Transverse colon (tissue), 4 donors: ENCODE measurements at places on chromosomes 11 and 22.

- no peak for DNase-seq
Measured at GRCh38 chr11:108034952-108035351, 26.3 kb downstream of the CUL5 start.

- DNase-seq, result peak; percentile 38
Measured at GRCh38 chr11:57116654-57117053, 65.1 kb upstream of the LRRC55 start.

- DNase-seq, result peak; percentile 41
Measured at GRCh38 chr22:18035751-18036150, 11.4 kb upstream of the MICAL3 start.

- DNase-seq, result no peak
Measured at GRCh38 chr22:45770506-45770905, 98.9 kb downstream of the ATXN10 start.

DNA sequence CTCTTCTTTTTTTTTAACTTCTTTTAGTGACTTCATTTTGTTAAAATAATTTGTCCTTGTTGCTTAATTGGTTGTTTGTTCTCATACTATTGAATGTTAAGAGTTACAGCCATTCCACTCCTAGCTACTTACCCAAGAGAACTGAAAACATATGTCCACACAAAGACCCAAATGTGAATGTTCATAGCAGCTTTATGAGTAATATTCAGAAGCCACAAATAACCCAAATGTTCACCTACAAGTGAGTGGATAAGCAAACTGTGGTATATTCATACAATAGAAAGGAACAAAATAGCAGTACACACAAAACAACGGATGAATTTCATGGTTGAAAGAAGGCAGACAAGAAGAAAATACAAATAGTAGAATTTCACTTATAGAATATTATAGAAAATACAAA, 1.4 kb upstream of the OR4D11 start:
- DNase-seq, result no peak

GRCh38 chr11:71294846-71295600, 42.6 kb upstream of the SHANK2 start:
- no peak for DNase-seq

GRCh38 chr11:66479394-66480116, 679 bp upstream of the DPP3 start:
- peak; percentile 55 for DNase-seq

GRCh38 chr11:76419896-76420295, 24.9 kb upstream of the EMSY start:
- no peak for DNase-seq

- DNase-seq, result no peak
Measured at GRCh38 chr11:133414506-133414905, 117.8 kb downstream of the OPCML start.

- no peak for DNase-seq
Measured at GRCh38 chr11:73287400-73288101, 15.4 kb downstream of the P2RY6 start.

GRCh38 chr11:65654375-65655349, 8.1 kb downstream of the RELA start:
- peak; percentile 8 for DNase-seq

DNA sequence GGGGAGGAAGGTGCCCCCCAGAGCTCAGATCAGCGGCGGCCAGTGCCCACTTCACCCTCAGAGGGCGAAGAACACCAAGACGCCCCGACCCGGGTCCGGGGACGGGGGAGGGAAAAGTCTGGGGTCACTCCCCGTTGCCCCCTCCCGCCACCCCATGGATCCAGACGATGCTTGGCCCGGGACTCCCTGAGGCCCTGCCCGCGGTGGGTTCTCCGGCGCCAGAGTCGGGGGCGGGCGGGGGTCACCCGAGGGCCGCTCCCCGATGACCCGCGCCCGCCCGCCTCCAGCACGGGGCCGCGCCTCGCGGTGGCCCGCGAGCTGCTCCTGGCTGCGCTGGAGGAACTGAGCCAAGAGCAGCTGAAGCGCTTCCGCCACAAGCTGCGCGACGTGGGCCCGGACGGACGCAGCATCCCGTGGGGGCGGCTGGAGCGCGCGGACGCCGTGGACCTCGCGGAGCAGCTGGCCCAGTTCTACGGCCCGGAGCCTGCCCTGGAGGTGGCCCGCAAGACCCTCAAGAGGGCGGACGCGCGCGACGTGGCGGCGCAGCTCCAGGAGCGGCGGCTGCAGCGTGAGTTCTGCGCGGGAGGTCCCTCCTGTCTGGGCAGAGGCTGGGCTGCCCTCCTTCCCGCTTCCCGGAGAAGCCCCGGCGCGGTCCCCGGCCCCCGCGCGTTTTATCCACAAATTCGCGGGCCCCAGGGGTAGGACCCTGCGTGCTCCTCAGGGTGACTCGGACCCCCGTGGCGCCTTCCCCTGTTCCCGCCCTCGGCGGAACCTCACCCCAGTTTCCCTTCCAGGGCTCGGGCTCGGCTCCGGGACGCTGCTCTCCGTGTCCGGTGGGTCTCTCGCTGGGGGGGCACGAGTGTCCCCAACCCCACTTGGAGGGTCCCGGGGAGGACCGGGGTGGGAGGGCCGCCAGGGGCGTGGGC, 1.1 kb downstream of the NLRP6 start:
- no peak for DNase-seq

DNA sequence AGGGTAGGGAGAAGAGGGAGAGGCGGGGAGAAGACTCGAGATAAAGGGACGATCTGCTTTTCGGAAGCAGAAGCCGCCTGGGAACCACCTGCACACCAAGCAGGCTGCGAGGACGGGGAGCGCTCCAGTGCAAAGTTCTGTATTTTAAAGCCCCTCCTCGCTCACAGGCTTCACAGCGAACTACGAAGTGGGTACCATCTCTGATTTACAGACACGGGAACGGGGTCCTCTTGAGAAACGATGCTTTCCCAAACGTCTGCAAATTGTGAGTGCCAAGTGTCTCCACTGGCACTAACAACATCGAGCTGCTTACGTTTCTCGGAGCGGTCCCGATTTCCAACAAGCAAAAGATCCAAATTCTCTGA, 700 bp upstream of the STX3 start:
- peak; percentile 46 for DNase-seq

GRCh38 chr11:105000167-105000566, 22.8 kb downstream of the CASP5 start:
- no peak for DNase-seq

- no peak for DNase-seq
Measured at GRCh38 chr11:18081551-18081950, 24.3 kb downstream of the SAAL1 start.

DNA sequence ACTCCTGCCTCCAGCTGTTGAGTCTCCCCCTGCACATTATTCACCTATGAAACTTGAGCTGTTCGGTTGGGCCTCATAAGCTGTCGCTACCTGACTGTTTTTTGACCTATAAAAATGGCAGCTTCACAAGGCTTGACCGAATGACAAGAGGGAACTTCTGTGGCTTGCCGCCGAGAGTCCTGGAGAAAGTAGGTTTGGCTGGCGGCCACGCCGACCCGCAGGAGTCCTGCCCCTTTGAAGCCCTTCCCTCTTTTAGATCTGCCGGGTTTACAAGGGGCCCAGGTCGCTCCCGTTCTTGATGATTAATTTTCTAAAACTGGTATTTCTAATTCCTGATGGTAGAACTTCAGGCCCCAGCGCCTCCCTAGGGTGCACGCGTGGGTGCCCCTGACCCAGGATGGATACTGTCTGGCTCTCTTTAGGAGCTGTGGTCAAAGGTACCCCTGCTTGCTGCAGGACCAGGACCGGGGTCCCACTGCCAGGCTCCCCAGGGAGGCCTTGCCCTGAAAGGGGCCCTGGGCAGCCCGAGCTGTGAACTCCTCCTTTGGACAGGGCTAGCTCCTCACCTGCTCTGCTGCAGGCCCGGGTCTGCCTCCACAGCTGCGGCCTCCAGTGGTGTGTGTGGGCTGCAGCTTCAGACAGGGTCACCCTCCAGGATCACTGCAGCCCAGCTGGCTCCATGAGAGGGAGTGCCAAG, 171.8 kb downstream of the CTTN start:
- no peak for DNase-seq

DNA sequence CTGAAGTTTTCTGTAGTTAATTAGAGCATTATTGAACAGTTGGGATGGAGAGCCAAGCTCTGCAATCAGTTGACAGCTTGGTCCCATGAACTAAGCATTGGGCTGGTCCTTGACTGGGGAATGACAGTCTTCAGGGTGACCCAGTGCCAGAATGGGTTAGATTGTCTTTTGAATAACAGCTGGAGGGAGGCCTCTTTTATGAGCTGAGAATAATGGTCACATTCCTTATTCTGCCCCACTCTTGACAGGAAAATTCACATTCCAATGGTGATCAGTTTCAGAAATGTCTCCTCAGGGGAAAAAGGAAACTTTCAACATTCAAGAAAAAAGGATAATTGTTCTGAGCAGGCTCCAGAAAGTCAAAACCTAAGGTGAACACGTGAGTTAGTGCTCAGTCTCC, 113.9 kb downstream of the KIRREL3 start:
- DNase-seq, result no peak

GRCh38 chr11:15920856-15921629, 435.3 kb downstream of the SOX6 start:
- no peak for DNase-seq

DNA sequence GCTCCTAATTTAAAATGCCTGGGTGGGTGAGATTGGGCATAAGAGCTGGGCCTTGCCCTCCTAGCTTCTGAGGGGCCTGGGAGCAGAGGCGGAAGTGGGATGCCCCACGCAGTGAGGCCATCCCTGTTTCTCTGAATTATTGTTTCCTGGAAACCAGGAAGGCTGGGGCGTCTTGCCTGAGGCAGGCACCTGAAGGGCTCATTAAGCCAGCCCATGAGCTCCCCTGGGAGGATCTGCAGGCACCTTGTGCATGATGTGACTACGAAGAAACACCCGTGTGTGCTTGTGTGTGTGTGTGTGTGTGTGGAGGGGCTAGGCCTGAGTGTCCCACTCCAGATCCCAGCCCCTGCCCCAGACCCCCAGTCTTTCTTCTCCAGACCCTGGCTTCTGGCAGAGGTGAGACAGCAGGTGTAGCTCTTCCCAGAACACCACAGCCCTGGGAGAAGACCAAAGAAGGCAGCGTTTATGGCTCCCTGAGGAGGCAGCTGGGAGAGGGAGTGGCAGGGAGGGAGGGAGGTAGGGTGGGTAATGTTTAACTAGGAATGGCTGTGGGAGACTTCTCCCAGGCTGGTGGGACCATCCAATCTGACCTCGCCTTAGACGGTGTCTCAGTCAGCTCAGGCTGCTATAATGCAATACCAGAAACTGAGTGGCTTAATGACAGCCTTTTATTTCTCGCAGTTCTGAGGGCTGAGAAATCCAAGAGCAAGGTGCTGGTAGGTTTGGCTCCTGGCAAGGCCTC, 2.1 kb upstream of the BATF2 start:
- peak; percentile 81 for DNase-seq

DNA sequence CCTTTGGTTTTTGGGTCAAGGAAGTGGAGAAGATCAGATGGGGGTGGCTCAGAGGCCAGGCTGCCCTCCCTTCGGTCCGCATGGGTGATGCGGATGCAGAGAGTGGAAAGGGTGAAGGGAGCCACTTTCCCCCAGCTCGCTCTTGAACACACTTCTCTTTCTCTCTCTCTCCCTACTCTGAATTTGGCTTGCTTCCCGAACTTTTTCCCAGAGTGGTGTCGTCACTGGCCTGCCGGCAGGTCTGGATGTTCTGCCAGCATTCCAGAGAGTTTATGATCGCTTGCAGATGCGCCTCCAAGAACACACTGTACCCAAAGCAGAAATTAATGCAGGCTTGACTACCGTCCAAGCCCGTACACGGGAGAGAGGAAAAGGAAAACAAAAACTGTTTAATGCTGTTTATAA, 103.2 kb downstream of the ZBTB16 start:
- DNase-seq, result peak; percentile 92

GRCh38 chr11:16505481-16505880, 149.1 kb upstream of the SOX6 start:
- no peak for DNase-seq

GRCh38 chr11:119712459-119713358, 16.3 kb downstream of the NECTIN1 start:
- no peak for DNase-seq

DNA sequence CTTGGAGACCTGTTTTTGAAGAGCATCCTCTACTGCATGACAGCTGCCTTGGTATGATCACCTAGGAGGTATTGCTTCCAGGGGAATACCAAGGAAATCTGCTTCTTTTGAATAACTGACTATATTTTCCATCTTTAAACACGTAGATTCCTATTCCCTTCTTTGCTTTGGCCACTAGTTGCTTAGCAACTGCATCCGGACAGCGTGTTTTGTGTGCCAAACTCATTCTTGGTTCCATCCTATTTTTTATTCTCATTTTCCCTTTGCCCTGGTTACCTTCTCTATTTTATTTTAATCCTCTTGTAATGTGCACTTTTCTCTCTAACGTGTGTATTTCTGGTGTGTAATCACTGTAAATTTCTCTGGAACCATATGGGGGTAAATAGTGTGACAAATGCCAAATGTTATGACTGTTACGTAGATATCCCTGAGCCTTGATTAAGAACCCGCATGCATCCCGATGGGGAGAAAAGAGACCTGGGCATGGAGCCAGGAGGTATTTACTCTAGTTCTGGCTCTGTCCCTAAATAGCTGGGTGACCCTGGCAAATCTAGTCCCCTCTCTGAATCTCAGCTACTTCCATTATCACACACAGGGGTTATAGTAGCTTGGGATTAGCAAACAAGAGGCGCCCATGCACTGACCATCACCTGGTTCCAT, 241.7 kb downstream of the MIAT start:
- no peak for DNase-seq

DNA sequence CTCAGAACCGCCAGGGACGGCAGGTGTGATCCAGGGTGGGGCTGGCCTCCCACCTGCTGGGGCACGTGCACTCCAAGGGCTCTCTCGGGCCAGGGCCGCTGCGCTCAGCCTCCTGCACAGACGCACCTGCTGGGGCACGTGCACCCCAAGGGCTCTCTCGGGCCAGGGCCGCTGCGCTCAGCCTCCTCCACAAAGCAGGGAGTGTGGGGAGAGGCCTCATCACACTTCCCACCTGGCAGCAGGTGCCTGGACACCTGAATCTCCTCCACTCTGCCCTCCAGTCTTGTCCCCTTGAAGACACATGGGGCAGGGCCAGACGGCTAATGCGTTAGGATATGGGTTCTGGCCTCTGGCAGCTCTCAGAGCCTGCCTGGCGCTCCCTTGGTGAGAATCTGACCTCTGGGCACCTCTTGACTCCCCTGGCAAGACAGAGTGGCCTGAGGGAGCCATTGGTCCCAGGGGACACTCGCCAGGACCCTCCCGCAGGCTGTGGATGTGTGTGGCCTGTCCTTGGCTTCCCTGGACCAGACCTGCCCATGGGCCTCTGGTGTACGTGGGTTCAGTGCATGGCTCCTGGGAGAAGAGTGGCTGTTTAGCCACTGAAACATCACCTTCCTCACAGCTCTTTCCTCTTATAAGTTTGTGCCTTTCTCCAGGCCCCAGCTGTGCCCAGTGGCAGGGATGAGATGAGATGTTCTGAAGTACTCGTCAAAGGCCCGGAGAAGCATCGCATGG, 73.5 kb downstream of the BRD1 start:
- no peak for DNase-seq

GRCh38 chr11:44310206-44310462, 195 bp upstream of the ALX4 start:
- DNase-seq, result no peak

- DNase-seq, result no peak
Measured at GRCh38 chr11:66815646-66816045, 27.6 kb upstream of the RCE1 start.
